ENCODE measurements at places on chromosomes 16 and 17.

- peak; percentile 34 for DNase-seq
Measured at GRCh38 chr17:39658346-39658745, 6.8 kb upstream of the TCAP start.

DNA sequence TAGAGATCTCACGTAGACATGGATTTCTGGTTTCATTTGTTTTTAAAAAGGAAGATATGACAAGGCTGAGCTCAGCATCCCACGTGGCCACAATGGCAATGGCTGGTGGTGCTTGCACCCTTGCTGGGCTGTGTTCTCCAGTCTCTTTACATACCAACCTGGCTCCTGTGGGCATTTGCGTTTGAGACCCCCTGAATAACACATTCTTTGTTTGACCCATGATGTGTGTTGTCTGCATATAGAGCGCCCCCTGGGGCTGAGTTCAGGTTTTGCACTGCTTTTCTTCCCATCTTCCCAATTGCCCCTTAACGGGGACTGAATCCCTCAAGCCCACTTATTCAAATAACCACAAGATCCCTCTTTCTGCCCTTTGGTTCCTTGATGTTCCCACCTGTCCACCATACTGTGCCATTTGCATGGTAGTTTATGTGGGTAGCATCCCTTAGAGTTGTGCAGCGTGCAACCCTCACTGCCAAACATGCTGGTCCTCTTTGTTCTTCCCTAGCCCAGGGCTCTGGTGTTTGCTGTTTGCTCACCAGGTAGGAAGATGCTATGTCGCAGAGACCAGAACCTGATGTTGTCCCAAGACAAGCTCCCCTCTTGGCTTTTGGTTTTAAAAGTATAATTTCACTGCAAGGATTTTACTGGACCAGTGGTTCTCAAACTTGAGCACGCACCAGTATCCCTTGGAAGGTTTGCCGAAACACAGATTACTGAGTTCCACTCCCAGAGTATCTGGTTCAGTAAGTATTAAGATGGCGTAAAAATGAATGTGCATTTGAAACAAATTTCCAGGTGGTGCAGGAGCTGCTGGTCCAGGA, 38.5 kb upstream of the NKD1 start:
- no peak for DNase-seq

- DNase-seq: no peak
Measured at GRCh38 chr17:67364847-67365737, 1.3 kb downstream of the PSMD12 start.

DNA sequence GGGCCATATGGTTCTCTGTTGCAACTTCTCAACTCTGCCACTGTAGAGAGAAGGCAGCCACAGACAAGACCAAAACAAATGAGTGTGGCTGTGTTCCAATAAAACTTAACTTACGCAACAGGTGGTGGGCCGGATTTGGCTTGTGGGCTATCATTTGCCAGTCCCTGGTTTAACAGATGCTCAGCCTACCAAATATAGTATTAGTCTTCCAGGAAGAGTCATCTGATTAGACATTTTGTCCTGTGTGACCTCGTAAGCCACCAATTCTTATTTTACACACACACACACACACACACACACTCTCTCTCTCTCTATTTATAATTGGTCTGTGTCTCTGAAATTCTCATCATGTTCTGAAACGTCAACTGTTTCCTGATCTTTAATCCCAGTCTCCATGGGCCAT, 245.9 kb downstream of the XYLT1 start:
- DNase-seq: no peak

- DNase-seq: no peak
Measured at GRCh38 chr17:18988546-18989173, 15.9 kb downstream of the FAM83G start.

GRCh38 chr16:23739516-23739915, 15.3 kb upstream of the CHP2 start:
- DNase-seq: no peak

DNA sequence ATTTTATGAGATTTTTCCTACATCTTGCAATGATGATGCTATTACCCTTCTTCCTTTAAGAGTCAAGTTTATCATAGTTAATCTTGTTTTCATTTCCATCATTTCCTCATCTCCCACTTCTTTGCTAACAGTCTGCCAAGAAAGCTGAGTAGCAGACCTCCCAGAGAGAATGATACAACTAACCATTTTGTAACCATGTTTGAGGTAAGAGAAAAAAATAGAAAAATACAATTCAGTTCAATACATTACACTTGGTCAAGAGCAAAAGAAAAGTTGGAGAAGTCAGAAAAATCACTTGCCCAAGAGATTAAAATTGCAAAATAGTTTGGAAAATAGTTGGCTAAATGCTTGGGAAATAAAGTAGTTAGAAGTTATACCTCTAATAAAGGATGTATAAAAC, 154.4 kb downstream of the ABCA8 start:
- no peak for DNase-seq

GRCh38 chr17:77933777-77934398, 24.6 kb upstream of the TNRC6C start:
- DNase-seq: no peak

GRCh38 chr17:61562287-61562686, 28.7 kb downstream of the NACA2 start:
- DNase-seq: no peak

- DNase-seq: no peak
Measured at GRCh38 chr16:66511602-66512271, 38.2 kb downstream of the TK2 start.

- no peak for DNase-seq
Measured at GRCh38 chr16:27287051-27287811, 18.7 kb upstream of the NSMCE1 start.

- no peak for DNase-seq
Measured at GRCh38 chr16:10839279-10839666, 20.7 kb upstream of the TVP23A start.

DNA sequence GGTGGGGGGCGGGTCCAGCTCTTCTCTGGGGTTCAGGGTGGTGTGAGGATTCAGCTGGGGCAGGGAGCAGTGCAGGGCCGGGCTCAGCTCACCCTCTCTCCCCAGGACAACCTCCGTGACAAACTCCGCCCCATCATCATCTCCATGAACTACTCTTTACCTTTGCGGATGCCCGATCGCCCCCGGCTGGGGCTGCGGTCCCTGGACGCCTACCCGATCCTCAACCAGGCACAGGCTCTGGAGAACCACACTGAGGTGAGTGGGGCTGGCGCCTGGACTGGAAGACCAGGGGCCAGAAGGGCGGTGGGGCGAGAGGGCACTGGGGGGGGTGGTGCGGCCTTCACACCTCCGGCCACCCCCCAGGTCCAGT, 18.9 kb upstream of the PDK2 start:
- no peak for DNase-seq

DNA sequence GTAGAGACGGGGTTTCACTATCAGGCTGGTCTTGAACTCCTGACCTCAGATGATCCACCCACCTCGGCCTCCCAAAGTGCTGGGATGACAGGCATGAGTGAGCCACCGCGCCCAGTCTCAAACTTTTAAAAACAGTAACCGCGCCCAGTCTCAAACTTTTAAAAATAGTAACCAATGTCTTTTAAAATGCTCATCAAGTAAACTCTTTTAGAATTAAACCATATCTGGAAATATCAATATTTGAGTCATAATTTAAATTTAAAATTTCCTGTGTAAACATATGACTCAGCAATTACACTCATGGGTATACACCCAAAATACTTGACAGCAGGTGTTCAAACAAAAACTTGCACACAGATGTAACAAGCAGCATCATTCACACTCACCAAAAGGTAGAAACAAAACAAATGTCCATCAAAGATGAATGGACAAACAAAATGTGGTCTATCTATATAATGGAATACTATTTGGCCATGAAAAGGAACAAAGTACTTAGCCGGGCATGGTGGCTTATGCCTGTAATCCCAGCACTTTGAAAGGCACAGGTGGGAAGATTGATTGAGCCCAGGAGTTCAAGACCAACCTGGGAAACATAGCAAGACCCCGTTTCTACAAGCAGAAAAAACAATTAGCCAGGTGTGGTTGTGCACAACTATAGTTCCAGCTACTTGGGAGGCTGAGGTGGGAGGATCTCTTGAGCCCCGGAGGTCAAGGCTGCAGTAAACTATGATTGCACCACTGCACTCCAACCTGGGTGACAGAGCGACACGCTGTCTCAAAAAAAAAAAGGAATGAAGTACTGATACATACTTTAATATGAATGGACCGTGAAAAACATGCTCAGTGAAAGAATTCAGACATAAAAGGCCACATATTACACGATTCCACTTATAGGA, 20.2 kb downstream of the ENPP7 start:
- no peak for DNase-seq

- DNase-seq: no peak
Measured at GRCh38 chr16:71761097-71761496, 36.6 kb upstream of the PHLPP2 start.

- DNase-seq: no peak
Measured at GRCh38 chr16:57940382-57940966, 30.5 kb downstream of the CNGB1 start.

DNA sequence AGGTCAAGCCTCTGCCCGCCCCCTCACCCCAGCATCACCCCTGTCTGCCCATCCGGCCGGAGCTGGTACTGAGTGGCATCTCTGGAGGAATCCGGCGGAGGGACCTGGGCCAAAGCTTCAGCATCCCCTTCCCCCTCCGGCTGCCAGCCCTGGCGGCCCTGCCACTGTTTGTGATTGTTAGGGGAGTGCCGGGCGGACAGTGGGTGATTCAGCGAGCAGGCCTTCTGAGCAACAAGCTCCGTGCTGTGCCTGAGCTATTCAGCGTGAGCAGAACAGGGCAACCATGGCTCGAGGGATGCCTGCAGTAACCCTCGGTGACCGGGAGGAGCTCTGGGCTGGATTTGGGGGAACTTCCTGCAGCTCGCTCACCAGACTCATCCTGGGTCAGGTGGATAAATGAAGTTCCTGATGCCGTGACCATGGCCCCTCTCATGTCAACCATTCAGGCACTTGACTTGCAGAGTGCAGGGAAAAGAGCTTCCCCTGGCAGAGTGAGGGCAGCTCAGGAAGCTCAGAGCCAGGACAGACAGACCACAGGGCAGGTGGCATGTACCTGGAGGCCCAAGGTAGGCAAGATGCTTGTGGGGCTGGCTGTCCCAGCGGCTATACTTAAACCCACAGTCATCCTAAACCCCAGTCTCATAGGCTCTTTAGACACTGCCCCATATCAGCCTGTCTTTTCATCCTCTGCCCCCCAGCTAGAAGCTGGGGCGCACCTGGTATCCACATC, 24.3 kb upstream of the MLKL start:
- DNase-seq: no peak

DNA sequence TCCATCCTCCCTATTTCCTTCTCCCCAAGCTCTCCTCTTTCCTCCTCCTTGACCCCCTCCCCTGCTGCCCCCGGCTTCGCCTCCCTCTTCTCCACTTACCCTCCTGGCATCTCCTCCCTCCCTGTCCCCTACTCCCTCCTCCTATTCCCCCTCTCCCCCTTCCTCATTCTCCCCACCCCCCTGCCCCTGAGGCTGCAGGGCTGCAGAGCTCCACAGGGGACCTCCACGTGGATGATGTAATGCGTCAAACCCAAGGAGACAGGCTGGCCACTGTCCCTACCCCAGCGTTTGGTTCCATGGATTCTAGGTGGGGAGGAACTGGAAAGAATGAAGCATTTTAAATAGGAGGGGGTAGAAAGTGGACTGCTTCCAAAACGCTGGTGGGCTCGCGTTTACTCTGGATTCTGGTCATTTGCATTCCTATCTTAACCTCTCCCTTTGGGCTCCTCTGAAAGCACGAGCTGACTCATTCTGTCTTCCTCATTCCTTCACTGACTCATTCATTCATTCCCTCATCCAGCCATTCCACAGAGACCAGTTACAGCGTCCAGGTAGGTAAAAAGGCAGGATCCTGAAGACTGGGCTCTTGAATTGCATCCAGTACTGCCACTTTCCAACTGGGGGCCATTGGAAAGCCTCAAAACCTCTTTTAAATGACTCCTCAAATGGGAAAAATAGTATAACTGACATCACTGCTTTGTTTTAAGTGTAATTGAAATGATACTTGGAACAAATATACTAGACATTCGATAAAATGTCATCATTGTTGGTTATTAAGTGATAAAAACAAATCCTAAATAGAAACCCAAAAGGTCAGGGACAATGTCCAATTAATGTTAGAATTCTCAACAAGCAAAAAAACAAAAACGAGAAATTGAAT, 943 bp upstream of the COTL1 start:
- no peak for DNase-seq

DNA sequence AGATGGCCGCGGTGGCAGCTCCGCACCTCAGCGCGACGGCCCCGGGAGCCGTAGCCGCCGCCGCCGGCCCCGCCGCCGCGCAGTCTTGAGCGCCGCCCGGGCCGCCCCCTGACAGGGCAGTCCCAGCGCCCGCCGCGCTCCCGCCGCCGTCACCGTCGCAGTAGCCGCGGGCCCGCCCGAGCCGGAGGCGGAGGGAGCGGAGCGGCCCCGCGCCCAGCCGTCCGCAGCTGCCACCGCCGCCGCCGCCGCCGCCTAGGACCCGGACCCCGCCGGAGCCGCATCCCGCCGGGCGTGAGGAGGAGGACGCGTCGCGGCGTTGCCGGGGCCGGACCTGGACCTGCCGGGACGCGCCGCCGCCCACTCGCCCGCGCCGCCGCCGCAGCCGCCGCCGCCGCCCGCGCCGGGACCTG, 218 bp downstream of the TNRC6C start:
- DNase-seq: no peak

DNA sequence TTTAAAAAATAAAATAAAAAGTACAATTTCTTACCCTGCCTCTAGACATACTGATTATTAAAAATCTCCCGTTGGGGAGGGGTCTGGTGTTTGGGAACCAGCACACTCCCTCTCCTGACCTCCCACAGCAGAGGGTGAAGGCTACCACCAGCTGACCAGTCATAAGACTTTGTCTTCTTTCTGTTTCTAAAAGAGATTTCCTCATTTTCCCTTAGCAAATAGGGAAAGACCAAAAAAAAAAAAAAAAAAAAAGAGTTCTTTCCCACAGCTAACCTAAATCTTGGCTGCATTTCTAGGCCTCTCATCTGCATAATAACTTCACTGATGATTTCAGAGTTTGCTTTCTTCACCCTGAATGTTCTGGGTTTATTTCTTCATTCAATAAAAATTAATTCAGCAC, 30.3 kb downstream of the CDK5RAP3 start:
- no peak for DNase-seq

GRCh38 chr16:83895243-83895642, 3.7 kb upstream of the MLYCD start:
- no peak for DNase-seq

DNA sequence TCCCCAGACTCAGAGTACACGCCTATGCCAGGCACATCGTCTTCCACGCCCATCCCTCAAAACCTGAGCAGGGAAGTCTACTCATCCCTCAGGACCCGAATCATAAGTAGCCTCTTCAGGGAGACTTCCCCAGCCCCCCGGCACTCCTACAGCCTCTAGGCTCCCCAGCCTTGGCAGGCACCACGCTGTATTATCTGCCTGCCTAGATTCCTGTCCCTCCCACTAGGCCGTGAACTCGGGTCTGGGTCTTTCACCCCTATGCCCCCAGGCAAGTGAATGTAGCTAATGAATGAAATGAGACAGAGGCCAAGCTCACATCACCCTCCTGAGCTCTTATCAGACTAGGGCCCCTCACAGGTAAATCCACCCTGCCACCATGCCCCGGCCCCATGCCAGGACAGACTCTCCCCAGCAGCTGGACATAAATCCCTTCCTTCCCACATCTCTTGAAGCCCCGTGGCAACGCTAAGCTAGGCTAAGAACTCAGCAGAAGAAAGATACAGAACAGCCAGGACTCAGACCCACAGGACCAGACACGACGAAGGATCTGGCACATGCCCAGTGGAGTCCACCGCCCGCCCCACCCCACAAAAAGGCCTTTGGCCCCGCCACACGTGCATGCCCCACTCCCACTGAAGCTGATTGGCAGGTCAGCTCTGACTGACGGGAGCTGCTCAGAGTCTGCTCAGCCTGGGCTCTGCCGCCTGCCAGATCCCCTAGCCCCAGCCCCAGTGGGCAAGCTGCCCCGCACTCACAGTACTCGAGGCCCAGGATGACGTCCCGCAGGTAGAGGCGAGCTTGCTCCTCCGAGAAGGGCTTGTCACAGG, 13.0 kb downstream of the CAMKK1 start:
- DNase-seq: no peak

Measured in naive thymus-derived CD4-positive, alpha-beta T cell (primary cell).